ENCODE measurements at places on chromosomes 6 and 20.

DNA sequence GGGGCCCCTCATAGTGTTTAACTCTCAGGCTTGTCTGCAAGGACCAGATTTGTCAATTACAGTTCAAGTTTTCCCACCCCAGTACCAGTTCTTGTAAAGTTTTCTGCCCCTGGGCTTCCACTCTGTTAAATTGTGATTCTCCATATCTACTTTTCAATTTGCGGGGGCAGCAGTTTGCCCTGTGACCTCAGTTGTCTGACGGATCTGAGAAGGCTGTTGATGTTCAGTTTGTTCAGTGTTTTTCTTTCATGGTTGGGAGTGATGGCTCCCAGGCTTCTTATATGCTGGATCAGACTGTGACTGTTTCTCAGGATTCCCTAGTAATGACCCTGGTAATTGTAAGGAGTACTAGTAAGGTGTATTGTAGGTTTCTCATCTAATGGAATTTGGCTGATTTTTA, 101.0 kb upstream of the GGTLC1 start:
- no peak for DNase-seq

DNA sequence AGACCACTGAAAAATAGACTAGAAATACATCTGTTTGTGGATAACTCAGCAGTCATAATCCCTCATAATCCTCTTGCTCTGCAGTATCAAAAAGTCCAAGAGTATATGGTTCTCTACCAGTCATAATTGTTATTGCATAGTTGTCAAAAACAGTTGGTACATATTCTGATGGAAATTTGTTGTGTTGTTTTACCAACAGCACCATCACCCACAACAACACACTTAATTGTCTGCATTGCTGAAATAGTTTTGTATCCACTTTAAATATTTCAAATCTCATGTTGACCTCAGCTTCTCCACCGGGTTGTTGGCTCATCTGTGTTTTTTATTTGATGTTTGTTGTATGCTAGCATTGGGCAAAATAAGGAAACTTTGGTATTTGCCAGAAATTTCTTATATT, 39.4 kb downstream of the ITCH start:
- DNase-seq: no peak

DNA sequence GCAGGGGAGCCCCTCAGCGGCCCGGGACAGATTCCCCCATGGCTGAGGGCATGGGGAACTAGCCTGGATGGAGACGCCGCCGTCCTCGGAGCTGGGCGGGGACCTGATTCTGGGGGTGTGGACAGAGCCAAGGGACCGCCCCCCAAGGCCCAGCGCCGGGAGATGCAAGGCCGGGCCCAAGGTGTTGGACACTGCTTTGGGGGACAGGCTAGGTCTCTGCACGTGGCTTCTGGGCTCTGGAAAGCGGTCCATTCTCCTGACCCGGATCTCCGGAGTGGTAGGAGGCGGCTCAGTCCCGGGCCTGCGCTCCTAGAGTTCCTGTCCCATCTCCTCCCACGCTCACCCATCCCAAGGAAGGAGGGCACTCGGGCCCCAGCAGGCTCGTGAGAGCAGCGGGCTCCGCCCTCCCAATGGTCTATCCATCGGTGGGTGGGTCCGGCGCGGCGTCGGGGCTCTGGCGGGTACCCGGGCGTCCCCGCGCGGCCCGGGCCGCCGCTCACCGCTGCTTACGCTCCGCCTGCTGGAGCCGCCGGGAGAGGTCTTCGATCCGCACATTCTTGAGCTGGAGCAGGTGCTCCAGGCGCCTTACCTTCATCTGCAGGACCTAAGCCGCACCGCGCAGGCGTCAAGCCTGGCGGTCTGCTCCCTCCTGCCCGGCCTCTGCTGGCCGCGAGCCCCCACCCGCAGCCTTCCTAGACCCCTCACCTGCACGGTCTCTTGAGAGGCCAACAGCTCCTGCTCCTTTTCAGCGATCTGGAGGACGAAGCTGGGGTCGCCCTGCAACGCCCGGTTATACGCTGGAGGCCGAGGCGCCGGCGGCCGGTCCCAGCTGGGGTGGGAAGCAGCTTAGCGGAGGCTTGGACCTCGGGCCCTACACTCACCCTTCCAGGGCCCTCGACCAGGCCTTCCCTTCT, 3.3 kb downstream of the SPEF1 start:
- peak; percentile 54 for DNase-seq

DNA sequence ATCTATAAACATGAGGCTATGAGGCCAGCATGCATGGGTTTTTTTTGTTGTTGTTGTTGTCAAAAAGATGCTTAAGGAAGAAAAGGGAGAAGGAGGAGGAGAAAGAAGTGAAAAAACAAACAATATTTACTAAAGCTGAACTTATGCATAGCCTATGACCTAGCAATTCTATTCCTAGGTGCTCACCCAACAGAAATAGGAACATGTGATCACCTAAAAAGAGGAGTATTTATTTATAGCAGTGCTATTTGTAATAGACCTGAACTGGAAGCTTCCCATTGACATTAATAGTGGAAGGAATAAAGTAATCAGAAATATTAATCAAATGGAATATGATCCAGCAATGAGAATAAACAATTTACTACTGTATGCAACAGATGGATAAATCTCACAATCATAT, 156.5 kb upstream of the OLIG3 start:
- DNase-seq: no peak

DNA sequence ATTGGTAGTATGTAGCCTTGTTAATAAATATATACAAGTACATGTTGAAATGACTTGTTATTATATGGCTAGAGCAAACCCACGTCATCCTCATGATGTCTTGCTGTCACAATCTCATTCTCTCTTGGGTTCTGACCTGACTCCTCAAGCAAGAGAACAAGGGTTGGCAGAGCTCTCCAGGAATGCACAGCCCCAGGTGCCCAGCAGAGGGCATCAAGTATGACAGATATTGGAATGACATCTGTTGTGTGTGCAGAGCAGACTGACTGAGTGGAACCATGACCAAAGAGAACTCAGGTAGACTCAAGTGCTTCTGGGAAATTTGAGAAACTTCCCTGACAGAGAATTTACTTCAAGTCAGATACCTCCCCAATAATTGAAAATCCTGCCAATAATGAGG, 90.6 kb downstream of the PAX1 start:
- DNase-seq: no peak

- no peak for DNase-seq
Observed at GRCh38 chr20:57415771-57416170, 24.6 kb downstream of the RBM38 start.

GRCh38 chr6:31879901-31880300, 1.1 kb upstream of the SLC44A4 start:
- DNase-seq: no peak

GRCh38 chr6:121112356-121112755, 221.9 kb downstream of the TBC1D32 start:
- no peak for DNase-seq

- DNase-seq: peak; percentile 20
Observed at GRCh38 chr6:36340618-36341454, 4.1 kb upstream of the BNIP5 start.

- DNase-seq: no peak
Observed at GRCh38 chr20:346640-347316, at the start of gene NRSN2. TSS of gene NRSN2 (plus strand) at chr20:347111. CDS start at chr20:349644, 2,533 bp downstream.

DNA sequence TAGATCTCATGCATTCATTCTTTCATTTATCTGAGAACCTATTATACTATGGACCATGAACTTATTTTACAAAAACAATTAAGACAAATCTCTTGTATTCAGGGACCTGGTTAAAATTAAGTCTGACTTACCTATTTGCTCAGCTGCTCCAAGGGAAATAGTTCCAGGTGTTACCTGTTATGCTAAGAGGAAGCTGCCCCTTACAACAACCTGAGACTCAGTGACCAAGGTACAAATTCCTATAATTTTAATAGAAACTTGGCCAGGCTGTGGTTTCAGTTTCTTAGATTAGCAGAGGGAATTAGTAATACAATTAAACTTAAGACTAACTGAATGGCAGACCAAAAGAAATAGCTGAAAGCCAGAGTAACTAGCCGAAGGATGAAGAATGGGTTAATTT, 48.2 kb upstream of the GMPR start:
- no peak for DNase-seq

- no peak for DNase-seq
Observed at GRCh38 chr6:44266347-44266746, 996 bp upstream of the NFKBIE start.

GRCh38 chr20:48826883-48827771, 672 bp downstream of the PREX1 start:
- peak; percentile 32 for DNase-seq

DNA sequence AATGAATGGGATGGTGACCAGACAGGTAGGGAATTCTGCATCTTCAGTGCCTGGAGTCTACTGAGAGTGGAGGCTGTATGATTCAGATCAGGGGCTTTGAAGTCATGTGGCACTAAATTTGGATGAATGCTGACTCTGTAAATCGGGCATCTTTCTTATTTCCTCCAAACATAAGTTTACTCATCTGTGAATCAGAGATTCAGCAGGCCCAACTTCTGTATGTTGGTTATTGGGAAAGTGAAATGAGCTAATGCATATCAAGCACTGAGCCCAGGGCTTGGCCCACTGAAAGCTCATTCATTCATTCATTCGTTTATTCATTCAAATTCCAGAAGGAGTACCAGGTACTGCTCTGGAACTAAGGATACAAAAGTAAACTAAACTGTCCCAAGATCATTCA, 192.3 kb upstream of the RIN2 start:
- DNase-seq: no peak

DNA sequence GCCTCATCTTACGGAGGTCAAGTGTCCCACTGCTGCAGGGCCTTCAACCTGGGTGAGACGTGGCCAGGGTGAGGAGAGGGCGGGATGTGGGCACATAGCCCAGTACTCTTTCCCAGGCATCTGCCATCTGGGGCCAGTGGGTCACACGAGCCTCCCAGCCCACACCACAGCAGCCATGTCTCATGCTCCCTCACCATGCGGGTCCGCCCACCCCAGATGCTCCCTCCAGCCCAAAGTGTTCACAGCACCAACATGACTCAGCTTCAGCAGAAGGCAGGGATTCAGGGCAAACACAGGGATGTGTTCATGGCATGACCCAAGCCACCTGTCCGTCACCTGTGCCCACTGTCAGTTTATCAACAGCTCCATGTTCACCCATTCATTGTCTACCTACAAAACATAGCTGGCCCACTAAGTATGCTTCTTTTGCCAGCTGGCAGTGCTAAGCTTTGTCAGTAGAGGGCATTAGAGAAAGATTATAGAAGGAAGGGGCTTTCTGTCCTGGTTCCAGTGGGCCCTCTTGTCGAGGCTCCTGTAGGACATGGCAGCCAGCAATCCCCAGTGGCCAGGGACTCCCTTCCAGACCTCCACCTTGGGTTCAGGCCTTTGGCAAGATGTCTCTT, 109.2 kb downstream of the FOXF2 start:
- DNase-seq: no peak

DNA sequence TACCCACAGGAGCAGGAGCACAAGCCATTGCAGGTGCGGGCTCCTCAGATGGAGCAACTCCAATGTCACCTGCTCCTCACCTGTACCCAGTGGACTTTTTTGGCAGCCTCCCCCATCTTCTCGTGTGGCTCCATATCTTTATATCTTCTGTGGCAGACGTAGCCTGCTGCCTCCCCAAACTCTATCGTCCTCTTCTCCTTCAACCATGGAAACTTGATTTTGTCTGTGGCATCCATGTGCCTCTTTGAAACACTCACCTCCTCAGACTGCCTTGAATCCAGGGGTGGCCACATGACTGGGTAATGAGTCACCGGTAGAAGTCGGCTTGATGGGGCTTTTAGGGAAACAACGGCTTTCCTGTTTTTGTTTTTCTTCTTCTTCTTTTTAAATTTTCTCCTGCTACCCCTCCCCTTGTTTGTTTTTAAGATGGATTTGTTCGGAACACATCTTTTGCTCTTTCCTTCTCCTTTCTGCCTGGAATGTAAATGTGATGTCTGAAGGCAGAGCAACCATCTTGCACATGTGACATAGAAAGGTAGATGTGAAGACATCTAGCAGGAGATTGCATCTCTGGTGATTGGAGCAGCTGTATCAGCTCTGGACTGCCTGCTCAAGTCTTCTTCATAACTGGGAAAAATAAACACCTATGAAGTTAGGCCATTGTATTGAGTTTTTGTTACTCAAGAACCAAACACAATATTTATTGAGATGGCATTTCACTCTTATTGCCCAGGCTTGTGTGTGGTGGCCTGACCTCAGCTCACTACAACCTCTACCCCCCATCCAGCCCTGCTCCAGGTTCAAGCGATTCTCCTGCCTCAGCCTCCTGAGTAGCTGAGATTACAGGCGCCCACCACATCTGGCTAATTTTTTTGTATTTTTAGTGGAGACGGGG, 69.9 kb upstream of the DDR1 start:
- no peak for DNase-seq

DNA sequence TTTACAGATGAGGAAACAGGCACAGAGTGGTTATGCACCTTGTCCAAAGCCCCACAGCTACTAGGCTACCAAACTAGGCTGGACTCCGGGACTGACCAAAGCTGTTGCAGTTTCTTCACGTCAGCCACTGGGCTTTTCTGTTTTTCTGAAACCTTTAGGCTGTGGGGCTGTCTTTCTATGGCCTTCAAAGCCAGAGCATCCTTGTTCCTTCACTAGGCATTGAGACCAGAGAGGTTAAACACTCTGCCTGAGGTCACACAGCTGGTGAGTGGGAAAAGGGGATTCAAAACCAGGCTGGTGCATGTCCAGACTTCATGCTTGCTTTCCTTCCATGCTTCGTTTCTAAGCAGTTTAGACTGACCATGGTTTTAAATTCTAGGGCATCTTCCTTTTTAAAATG, 97.5 kb upstream of the KCNG1 start:
- DNase-seq: no peak

- DNase-seq: peak; percentile 45
Observed at GRCh38 chr20:32456869-32457478, 98.8 kb downstream of the ASXL1 start.

GRCh38 chr6:30610065-30610464, 7.0 kb downstream of the PPP1R10 start:
- DNase-seq: no peak

GRCh38 chr6:36224918-36225461, 28.4 kb downstream of the BRPF3 start:
- peak; percentile 3 for DNase-seq

GRCh38 chr20:51494241-51495110, 48.0 kb downstream of the NFATC2 start:
- DNase-seq: no peak

- DNase-seq: no peak
Observed at GRCh38 chr6:146856296-146856695, 257.5 kb downstream of the ADGB start.

Measured in Kasumi-1 (cell line).